Stimulated activated CD4-positive, alpha-beta T cell treated with anti-CD3 and anti-CD28 coated beads, TNF-alpha, amount 100 ng/mL, for 24 hours (primary cell): ENCODE measurements at places on chromosomes 7 and 10.

GRCh38 chr10:10528563-10528910 lies 489.1 kb upstream of the CELF2 start:
- DNase-seq, result no peak

DNA sequence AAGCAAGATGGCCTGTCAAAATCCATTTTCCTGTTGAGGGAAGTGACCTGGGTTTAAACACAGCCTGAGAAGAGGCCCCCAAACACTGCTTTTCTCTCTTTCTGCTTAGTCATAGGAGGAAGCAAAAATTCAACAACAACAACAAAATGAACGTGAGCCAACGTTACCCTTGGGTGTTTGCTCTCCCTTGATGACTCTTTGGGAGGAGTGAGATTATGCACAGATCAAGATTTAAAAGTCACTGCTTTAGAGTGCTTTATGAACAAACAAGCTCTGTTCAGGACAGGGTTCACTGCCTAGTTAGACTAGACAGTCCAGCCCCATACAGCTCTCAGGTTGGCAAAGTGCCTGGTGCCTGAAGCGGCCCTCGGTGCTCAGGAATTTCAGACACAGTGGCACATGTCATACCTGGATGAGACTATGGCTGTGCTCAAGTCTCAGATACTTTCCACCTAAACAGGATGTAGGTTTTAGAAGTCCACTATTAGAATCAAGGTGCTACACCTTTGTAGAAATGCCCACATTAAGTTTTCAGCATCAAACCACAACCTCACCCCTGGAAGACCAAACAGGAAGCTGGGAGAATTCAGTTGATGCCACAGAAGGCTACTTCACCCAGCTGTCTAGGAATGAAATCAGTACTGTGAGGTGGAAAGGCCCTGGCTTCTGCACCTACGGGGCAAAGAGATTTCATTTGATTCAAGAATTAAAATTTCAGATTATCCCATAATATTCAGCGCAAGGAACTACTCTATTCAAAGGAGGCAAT lies 38.7 kb downstream of the DENND11 start:
- DNase-seq, result no peak

- DNase-seq, result no peak
These were observed 99.3 kb downstream of the KAT6B start for GRCh38 chr10:74925708-74926107.

- peak; percentile 35 for DNase-seq
These were observed 15.1 kb upstream of the NME8 start for GRCh38 chr7:37833107-37833817.

DNA sequence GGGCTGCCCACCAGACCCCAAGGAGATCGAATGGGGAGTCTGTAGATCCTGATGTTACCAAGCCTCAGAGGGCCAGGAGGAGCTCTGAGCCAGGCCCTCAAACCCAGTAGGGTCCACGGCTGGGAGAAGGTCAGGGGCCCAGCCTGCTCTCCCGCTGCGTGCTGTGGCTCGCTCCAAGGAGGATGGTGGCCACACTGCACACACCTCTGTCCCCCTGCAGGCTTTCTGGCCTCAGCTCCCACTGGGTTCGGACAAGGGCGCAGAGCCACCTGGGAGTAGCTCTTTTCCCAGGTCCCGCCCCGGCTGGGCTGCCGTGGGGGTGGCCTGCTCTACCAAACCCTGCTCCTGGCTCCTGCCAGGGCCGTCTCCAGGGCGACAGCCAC lies 175.8 kb downstream of the ZNF248 start:
- no peak for DNase-seq

- no peak for DNase-seq
These were observed 112.2 kb downstream of the LARP4B start for GRCh38 chr10:819326-819725.

DNA sequence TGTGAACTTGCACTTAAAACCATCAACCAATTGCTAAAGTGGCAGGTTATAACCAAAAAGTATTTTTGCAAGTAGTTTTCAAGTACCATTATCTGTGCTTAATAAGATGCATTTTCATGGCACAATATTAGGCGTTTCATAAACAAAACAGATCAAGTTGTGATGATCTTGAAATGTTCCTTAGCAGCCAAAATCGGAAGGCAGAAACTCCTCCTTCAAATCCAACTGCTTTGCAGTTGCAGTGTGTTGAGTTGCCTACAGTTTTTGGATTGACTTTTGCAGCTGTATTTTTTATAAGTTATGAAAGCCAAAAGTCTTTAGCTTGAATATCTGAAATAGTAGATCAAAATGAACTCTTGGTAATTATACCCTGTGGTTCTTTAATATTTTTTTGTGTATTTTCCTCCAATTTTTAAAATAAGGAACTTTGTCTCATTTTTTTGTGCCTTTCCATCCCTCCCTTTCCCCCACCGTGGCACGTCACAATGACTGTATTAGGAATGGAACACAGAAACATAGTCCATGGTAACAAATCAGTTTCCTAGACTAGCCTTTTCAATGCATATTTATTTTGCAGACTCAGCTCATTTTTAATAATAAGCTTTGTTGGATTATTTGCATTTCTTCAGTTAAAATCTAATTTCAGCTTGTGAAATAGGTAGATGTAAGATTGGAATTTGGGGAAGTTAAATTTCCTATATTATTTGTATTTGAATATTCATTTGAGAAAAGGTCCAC lies 80.8 kb downstream of the ADD3 start:
- no peak for DNase-seq

DNA sequence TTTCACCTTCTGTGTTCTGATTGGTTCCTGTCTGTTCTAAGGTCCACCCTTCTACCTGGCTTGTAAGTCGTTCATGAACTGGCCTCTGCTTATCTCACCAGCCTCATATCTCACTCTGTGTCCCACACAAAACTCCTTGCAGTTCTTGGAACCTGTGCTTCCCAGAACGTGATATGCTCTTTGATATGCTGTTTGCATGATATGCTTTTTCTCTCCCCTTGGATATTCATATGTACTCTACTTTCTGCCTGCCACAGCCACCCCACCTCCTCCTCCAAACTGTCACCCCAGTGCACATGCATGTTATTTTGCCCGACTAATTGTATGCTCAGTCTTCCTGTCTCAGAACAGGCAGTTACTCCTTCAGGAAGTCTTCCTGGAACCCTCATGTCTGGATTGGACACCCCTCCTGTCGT lies 1.9 kb upstream of the ITPRIP start:
- no peak for DNase-seq

DNA sequence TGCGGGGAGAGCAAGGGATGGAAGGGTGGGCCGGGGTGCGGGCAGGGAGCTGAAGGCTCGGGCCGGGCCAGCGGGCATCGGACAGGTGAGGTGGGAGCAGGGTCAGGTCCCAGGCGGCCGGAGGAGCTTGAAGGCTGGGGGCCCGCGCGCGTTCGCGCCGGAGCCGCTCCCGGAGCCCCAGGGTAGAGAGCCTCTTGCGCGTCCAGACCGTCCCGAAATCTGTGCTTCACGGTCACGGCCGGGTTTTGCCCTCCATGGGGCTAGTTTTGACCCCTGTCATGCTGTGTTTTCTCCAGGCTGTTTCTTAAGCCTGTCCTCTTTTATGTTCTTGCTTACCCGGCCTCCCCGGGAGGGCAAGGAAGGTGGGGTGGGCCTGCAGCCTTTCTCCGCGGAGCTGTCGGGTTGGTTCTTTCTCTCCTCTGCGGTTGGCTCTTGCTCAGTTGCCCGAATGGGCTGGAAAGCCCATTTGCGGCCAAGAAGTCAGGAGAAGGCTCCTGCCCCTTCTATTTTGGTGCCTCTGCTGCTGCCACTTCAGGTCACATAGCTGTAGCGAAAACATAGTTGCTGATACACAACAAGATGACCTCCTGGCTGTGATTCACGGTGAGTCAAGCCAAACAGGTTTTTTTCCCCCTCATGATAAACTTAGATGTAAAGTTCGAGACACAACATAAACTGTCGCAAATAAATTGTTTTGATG lies 650 bp downstream of the UBE2D1 start:
- DNase-seq, result no peak

DNA sequence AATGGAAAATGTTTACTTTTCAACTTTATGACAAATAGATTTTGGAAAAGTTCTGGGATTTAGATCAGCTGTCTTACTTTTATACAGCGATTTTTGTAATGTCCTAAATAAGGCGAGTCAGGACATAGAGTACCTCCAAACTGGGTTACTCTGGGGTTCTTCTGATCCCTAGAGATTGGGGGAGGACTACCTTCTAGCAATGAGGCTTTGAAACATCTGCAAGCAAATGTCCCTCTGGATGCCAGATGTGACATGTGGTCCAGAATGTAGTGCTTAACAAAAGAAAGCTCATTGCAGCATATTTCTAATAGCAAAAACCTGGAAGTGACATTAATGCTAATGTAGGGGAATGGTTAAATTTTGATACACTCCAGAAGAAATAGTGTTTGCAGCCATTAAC lies 36.1 kb downstream of the ABRAXAS2 start:
- no peak for DNase-seq
